ENCODE measurements at places on chromosomes 1 and 21.

DNA sequence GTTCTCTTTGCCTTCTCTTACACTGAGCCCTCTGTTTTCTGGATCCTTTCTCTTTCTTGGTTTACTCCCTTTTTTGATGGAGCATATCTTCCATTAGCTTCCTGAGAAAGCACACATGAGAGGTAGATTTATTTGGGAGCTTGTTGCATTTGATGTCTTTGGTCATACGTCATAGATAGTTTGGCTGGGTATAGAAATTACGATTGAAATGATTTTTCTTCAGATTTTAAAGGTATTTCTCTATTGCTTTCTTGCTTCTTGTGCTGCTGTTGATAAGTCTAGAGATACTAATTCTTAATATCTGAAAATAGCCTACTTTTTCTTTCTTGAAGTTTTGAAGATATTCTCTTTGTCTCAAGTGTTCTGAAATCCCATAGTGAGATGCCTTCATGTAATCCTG, 45.3 kb upstream of the RUNX3 start:
- no peak for DNase-seq

- DNase-seq, result no peak
Observed at GRCh38 chr1:84776639-84777038, 86.4 kb upstream of the SSX2IP start.

- no peak for DNase-seq
Observed at GRCh38 chr1:98005326-98006010, 84.6 kb upstream of the DPYD start.

- DNase-seq, result peak; percentile 16
Observed at GRCh38 chr1:87108814-87109411, 194.5 kb downstream of the HS2ST1 start.

DNA sequence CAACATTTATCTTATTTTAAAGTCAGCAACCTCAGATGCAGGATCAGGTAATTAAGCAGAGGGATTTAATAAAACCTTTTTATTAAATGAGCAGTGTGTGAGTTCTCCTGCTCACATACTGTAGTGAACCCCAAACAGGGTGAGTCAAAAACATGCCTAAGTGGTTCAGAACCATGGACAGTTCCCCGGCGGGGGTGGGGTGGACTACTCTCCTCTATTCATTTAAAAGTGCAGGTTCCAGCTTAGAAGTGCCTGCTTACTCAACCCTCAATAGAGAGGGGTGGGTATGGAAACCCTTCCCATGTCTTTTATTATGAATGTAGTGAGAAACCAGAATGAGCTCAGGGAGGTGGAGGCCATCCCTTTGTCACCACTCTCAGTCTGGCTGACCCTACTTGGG, 397.9 kb downstream of the HHAT start:
- DNase-seq, result peak; percentile 15

DNA sequence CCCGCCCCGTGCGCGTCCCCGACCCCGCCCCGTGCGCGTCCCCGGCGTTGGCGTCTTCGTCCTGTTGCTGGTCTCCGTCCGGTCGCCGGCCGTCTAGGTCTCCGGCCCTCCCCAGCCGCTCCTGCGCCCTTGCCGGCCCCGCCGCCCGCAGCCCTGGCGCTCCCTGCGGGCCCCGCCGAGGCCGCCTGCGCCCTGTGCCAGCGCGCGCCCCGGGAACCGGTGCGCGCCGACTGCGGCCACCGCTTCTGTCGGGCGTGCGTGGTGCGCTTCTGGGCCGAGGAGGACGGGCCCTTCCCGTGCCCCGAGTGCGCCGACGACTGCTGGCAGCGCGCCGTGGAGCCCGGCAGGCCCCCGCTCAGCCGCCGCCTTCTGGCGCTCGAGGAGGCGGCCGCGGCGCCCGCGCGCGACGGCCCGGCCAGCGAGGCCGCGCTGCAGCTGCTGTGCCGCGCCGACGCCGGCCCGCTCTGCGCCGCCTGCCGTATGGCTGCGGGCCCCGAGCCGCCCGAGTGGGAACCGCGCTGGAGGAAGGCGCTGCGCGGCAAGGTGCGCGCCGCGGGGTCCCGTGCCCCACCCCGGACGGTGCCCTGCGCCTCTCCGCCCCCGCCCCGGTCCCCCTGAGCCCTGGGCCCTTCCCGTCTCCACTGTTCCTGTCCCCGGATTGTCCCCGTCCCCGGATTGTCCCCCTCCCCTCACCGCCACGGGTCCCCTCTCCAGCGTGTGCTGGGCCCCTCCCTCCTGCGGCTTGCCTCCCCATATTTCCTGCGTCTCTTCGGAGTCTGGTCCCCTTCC, at the start of gene RNF187:
Gene RNF187, plus strand, starts transcription at position 47 of the 789 bp plus-strand sequence.
- DNase-seq, result no peak

GRCh38 chr21:25733859-25734653, 648 bp downstream of the ATP5PF start:
- DNase-seq, result peak; percentile 17

- no peak for DNase-seq
Observed at GRCh38 chr1:185564816-185565215, 169.4 kb upstream of the HMCN1 start.

- DNase-seq, result no peak
Observed at GRCh38 chr1:55700359-55701130, 485.4 kb upstream of the USP24 start.

DNA sequence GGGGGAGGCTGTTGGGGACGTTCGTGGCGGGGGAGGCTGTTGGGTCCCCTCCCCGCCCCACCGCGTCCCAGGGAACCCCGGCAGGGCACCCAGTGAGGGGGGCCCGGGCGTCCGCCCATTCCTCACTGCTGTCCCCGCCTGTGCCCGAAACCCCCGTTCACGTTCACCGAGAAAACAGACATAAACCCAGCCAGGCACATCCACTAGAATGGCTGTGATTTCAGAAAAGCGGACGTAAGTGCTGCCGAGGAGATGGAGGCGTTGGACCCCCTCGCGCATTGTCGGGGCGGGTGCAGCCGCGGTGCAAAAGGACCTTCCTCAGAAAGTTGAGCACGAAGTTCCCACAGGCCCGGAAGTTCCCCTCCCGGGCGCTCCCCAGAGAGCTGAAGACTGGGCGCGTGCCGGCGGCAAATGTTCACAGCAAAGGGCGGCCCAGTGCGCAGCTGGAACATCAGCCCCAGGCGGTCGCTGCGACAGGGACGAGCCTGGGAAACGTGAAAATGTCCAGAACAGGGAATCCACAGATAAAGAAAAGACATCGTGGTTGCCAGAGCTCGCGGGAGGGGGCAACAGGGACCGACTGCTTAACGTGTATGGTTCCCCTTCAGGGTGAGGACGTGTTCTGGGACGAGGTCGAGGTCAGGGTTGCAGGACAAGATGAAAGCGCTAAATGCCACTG, 18.5 kb upstream of the SAMD11 start:
- DNase-seq, result no peak

- no peak for DNase-seq
Observed at GRCh38 chr1:3708791-3709190, 43.5 kb upstream of the CCDC27 start.

DNA sequence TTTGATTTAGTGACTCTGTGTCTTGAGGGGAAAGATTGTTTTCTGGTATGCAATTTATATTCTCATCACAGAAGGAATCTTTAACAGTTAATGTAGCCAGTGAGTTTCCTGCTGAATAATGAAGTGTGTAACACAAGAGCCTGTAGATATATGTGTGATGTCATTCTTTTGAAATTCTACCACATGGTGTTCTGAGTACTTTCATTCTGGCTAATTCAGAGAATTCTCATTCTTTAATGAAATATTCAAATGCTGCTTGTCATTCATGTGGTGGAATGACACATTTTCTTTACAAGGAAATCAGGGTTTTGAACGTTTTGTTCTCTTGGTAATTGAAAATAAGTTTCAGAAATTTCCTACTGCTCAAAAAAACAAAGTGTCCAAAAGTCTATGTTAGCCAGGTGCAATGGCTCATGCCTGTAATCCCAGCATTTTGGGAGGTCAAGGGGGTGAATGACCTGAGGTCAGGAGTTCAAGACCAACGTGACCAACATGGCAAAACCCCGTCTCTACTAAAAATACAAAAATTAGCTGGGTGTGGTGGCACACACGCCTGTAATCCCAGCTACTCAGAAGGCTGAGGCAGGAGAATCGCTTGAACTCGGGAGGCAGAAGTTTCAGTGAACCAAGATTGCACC, 79.6 kb downstream of the MAP3K21 start:
- no peak for DNase-seq

GRCh38 chr1:107004421-107004820, 52.1 kb upstream of the PRMT6 start:
- DNase-seq, result no peak

DNA sequence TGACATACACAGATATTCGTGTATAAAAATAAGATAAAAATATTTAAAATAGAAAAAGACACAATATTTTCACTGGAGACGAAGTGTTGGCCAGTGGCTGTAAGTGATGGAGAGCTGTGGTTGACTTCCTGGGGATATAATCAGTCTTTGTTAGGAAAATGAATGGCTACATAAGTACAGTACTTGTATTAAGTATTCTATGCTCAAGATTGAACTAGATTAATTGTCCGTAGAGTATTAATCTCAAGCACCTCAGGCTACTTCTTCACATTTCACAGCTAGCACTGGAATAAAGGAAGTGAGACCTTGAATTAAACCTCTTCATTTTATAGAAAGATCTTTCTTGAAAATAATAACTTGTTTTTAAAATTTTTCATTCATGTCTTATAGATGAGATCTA, 39.0 kb upstream of the RGS5 start:
- no peak for DNase-seq

Measured in globus pallidus (tissue), 1 donor.